ENCODE measurements at places on chromosomes 16 and 17.

DNA sequence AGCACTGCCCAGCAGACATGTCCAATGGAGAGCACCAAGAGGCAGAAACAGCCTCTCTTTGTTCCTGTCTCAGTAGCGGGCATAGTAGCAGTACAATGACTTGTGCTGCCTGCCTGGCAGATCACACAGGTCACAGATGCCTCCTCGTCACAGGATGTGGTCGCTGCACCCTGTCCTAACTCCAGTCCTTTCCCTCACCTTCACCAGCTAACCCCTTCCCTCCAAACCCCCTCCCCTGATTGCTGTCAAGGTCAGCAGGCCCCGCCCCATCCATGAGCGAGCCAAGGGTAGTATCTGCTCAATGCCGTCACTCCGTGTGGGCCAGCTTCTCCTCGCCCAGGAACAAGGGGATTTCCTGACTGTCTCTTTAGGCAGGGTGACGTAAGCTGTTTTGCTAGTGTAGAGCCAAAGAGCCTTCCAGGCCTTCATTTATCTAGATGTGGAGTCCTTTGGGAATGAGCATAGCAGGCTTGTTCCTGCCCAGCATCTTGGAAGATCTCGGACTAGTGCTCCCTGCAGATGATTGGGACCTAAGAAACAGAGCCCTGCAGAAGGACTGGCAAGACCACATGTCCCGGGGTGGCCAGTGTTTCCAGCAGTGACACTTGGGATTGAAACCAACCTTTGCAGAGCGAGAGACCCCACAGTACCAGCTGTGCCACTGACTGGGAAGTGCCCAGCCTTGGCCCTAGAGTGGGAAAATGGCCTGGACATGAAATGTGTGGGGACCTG, 75.9 kb upstream of the TNRC6C start:
- DNase-seq: peak; percentile 54

DNA sequence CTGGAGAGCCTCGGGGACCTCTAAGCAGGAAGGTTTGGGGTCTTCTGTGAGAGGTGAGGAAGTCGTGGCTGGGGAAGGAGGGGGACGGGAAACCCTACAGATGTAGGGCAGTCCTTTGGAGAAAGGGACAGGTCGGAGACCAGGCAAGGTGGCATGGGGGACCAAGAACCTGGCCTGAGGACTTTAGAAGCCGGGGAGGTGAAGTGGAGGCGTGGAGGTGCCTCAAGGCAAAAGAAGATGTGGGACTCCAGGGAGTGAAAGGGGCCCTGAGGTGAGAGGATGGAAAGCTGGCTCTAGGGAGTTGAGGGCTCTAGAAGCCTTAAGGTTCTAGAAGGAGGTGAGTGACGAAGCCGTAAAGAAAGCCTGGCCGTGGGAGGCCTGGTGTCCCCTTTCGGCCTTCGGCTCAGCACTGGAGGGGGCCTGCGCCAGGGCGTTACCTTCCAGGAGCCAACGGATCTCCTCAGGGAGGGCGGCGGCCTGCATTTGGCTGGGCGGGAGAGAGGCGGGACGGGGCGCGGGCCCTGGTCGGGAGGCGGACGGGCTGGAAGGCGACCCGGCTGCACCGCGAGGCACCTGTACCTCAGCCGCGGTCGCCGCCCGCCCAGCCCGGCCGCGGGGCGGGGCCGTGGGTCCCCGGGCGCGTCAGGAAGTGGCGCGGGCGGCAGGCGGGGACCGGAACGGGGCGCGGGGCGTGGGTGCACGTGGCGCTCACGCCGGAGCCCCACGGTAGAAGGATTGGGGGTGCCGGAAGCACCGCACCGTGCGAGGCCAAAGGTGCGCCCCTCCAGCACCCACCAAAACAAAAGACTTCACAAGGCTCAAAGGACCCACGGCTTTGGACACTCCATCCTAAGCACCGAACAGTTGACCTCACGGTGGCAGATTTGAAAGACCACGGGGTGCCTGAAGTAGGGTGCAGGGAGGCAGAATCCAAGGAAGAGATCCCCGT, at the start of gene SKAP1:
Gene SKAP1, minus strand, starts transcription at position 577 of the 949 bp plus-strand sequence.
- no peak for DNase-seq

GRCh38 chr16:14436401-14436955, 193.6 kb downstream of the PARN start:
- peak; percentile 54 for DNase-seq

- DNase-seq: peak; percentile 56
These were observed 135.2 kb downstream of the SHISA9 start for GRCh38 chr16:13036600-13036999.

- DNase-seq: no peak
These were observed 101.7 kb downstream of the MAP2K6 start for GRCh38 chr17:69516225-69516624.

- DNase-seq: no peak
These were observed 3.1 kb downstream of the TMEM92 start for GRCh38 chr17:50277357-50277754.

- DNase-seq: no peak
These were observed 105.1 kb downstream of the CHD9 start for GRCh38 chr16:53159781-53160436.

DNA sequence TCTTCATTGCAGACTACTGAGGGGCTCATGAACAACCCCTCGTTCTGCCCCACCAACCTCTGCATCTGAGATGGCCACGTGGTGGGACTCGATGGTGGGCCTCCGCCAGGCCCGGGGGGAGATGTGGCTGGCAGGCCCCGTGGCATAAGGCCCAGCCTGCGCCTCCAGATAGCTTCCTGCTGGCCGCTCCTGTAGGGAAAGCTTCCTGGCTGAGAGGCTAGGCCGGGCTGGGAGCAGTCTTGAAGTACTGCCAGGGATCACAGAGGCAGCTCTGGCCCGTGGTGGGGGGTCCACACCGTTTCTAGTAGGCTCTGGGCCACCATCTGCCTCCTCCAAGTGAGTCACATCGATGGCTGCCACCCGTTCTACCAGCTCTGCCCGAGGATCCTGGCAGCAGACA, 7.6 kb downstream of the CAMKK1 start:
- DNase-seq: no peak

GRCh38 chr17:67392111-67392510, 15.0 kb downstream of the PITPNC1 start:
- DNase-seq: no peak

- DNase-seq: no peak
These were observed 23.3 kb downstream of the LIMD2 start for GRCh38 chr17:63676584-63676983.

- no peak for DNase-seq
These were observed 80.3 kb downstream of the GSG1L start for GRCh38 chr16:27983244-27983643.

DNA sequence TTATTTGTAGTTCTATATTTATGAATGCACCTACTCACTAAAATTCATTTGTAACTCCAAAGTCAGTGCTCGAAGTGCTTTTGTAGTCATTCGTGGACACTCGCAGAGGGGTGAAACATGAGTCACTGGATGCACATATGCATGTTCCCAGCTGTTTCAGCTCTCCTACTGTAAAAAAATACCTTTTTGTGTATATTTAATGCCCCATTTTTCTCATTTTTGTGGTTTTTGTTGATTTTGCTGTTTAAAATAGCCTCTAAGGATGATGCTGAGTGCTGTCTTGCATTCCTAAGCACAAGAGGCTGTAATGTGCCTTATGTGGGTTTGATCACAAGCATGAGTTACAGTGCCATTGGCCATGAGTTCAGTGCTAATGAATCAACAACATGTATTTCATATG, 30.6 kb downstream of the CENPV start:
- DNase-seq: no peak

DNA sequence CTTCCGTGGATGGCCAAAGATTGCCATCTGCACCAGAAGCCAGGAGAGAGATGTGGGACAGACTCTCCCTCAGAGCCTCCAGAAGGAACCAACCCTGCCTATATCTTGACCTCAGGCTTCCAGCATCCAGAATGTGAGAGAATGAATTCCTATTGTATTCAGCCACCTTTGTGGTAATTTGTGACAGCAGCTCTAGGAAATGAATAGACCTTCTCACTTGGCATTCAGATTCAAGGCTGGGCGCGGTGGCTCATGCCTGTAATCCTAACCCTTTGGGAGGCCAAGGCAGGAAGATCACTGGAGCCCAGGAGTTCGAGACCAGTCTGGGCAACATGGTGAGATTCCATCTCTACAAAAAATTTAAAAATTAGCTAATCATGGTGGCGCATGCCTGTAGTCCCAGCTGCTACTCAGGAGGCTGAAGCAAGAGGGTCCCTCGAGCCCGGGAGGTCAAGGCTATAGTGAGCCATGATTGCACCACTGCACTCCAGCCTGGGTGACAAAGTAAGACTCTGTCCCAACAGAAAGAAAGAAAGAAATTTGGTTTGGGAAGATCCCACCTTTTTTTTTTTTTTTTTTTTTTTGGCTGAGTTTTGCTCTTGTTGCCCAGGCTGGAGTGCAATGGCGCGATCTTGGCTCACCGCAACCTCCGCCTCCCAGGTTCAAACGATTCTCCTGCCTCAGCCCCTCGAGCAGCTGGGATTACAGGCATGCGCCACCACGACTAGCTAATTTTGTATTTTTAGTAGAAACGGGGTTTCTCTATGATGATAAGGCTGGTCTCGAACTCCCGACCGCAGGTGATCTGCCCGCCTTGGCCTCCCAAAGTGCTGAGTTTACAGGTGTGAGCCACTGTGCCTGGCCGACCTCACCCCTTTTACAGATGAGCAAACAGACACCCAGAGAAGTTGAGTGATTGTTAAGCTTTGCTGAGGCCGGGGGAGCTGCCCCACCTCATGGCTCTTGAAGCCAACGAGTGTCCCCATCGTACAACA, 4.3 kb upstream of the CPSF4L start:
- no peak for DNase-seq

- no peak for DNase-seq
These were observed 6.6 kb downstream of the CHMP6 start for GRCh38 chr17:80998118-80998747.

GRCh38 chr17:63405741-63406261, 40.3 kb downstream of the CYB561 start:
- no peak for DNase-seq

- no peak for DNase-seq
These were observed 29.1 kb upstream of the PHOSPHO1 start for GRCh38 chr17:49259663-49260010.

DNA sequence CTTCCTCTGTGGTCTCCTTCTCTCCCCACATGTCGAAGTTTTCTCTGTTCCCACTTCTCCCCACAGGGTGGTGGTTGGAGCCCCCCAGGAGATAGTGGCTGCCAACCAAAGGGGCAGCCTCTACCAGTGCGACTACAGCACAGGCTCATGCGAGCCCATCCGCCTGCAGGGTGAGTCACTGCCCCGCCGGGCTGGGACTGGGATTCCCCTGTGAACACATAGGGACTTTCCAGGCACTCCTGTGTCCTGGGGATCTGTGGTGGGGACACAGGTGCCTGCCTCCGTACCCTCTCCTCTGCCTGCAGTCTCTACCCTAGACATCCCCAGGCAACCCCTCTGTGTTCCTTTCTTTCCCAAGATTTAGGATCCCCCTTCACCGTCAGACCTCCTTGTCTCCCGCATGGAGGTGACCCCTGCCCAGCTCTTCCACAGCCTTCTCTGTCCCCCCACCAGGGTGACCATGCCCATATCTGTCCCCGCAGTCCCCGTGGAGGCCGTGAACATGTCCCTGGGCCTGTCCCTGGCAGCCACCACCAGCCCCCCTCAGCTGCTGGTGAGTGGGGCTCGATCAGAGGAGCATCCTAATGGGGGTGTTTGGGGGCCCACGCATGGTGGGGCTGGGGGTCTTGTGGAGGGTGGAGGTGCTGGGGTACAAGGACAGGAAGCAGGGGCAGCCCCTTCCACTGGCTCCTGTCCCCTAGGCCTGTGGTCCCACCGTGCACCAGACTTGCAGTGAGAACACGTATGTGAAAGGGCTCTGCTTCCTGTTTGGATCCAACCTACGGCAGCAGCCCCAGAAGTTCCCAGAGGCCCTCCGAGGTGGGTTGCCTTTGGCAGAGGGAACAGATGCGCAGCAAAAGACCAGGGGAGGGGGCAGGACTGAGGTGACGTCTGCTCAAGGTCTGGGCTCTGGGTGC, 5.8 kb downstream of the ITGAM start:
- no peak for DNase-seq

DNA sequence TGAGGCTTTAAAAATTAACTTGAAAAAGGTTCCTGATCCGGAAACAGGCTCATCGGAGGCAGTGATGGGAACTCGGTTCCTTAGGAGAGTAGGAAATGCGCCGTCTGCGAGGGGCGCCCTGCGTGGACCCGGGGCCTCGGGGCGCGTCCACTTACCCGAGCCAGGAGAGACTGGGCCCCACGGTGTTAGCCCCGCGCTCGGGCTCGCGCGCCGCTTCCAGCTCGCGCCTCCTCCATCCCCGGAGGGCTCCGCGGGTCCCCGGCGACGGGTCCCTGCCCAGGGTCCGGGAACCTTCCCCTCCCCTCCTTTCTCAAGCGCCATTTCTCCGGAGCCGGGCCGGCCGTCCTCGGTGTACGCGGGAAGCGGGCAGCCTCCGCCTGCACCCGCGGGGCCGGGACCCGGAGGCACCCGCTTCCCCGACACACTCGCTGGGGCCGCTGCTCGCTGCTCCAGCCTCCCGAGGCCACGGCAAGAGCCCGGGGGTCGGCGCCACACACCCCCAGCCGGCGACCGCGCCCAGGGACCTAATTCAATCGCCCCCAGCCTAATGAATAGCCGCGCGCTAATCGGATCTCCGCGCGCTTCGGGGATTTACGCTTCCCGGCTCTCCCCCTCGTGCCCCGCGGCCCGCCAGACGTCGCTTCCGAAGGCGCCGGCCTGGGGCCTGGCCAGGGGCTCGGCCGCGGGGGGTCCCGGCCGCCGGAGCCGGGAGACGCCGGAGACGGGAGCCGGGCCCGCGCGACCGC, 2.2 kb upstream of the BAHCC1 start:
- no peak for DNase-seq

DNA sequence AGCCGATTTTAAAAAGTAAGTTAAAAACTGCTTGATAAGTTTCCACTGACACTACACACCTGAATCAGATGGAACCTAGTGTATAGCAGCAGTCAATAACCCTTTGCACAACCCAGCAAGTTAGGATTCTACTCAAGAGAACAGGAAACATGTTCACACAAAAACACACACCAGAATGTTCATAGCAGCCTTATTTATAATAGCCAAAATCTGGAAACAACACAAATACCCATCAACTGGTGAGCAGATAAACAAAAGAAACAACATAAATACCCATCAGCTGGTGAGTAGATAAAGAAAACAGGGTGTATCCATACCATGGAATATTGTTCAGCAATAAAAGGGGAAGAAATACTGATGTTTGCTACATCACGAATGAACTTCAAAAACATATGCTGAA, 2.7 kb upstream of the CDH11 start:
- DNase-seq: no peak

- DNase-seq: no peak
These were observed 116.5 kb downstream of the SALL1 start for GRCh38 chr16:51034481-51035109.

- DNase-seq: no peak
These were observed 16.0 kb upstream of the RAP1GAP2 start for GRCh38 chr17:2780256-2780655.
